ENCODE measurements at places on chromosomes 11 and 22.
A peak's percentile ranks its signal among the peaks of the same experiment; 100 is the strongest.

DNA sequence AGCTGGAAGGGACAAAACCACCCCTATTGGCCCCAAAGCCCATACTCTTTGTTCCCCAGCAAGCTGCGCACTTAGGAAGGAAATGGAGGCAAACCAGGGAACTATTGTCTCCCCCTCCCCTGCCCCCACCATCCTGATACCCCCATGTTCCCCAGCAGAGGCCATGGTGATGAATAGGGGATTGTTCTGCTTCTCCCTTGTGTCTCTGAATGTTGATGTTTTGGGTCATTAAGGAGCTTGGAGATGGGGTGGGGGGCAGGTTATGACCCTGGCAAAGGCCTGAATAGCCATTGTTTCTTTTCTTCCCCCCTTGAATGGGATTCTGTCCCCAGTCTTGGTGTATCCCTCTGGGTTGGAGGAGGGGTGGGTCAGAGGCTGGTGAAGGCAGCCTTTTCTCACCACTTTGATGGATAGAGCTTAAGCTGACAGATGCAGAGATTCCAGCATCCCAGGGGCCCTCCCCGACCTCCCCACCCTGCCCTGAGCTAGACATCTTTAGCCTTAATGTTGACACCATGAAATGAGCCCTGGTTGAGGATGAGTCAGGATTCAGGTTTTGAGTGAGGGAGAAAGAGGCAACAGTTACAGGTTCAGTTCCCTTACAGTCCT lies 8.3 kb downstream of the DTX4 start:
- no peak for DNase-seq

- no peak for DNase-seq
Measured at GRCh38 chr22:25166266-25167040, 33.2 kb upstream of the CRYBB3 start.

DNA sequence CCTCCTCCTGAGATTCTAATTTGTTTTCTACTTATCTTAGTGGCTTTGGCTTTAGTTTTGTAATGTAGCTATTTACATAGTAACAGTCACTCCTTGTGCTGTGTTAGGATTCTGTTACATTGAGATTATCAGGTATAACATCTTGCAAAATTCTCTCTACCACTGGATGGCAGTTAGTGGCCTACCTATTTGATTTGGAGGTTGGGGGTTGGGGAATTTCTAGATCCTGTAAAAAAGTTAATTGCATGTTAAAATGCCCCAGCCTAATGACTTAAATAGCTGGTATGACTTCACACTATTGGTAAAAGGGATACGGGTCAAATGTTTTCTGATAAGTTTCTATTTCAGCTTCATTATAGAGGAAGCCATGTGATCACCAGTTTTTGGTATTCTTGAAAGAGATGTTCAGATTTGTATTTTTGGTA lies 2.8 kb downstream of the GRK3 start:
- no peak for DNase-seq

- no peak for DNase-seq
Measured at GRCh38 chr22:37352481-37352880, 70.2 kb downstream of the CYTH4 start.

GRCh38 chr22:25747245-25747944 lies 5.4 kb downstream of the MYO18B start:
- DNase-seq: peak; percentile 99

DNA sequence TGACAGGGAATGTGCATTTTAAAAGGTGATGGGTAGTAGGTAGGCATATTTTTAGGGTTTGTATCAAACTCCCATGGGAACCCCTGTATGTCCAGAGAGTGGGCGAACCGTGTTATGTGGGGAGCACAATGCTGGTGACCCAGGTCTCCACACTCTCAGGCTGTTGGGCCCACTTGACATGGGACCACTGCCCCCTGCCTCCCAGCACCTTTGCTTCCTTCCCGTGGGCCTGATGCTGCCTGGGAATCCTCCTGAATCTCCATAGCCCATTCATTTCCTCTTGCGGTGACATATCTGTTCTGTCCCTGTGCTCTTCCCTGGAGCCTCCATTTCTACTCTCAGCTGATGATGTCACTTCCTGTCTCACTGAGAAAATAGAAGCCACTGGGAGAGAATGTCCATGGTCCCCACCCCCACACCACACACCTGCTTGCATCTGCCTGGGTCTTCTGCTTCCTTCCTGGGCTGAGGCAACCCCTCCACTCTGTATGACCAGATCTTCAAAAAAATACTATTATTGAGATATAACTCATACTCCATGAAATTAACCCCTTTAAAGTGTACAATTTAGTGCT lies 55.8 kb upstream of the THY1 start:
- DNase-seq: no peak

Data from EL (cell line).